ENCODE measurements at places on chromosomes 16 and 17.

DNA sequence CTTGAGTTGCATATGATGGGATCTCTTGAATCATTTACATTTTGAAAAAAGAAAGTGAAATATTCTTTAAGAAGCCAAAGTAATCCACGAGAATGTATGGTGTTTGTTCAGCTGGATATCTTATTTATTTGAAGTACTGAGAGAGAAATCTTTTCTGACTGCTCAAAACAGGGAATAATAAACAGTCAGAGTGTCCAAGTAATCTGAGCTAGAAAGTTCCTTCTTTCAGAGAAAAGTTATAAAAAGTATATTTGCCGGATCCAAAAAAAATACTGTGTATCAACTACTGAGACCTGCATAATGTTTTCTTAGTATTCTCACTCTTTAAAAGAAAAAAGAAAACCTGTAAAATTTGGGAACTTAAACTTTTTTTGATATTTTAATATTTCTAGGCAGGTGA is 350.8 kb downstream of the WWOX start:
- DNase-seq, result no peak

DNA sequence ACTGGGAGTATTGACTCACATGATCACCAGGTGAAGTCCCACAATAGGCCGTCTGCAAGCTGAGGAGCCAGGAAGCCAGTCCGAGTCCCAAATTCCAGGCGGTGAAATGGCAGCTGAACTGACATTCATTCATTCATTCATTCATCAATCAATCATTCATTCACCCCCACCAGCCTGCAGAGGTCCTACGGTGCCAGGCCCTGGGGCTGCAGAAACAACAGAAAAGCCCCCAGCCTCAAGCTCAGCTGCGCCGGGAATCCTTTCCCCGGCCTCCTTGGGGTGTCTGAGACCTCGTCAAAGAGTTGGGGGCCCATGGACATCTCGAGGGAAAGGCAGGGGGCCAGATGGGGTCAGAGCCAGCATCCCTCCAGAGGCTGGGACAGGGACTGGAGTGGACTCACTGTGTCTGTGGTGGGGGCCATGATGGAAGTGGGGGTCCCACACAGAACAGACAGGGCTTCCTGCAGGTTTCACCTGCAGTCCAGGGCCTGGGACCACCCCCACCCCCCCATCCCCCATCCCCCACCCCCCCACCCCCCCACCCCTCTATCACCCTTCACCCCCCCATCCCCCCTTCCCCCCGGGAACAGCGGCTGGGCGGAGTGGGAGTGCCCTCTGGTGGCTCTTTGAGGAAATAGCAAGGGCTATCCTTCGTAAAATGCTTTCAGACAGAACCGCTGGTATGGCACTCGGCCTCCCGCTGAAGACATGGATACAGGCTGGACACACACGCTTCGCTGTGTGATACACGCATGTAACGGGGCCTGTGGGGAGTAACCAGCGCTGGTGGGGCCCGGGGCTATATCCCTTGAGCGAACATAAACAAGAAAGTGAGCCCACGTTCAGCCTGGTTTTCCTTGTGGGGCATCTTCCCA is 8.5 kb upstream of the ZC3H18 start:
- peak; percentile 71 for DNase-seq

- peak; percentile 61 for DNase-seq
Observed at GRCh38 chr17:15999974-16000827, 577 bp downstream of the TTC19 start.

GRCh38 chr17:34051046-34051445 is 204.0 kb upstream of the CCL2 start:
- DNase-seq, result no peak

- no peak for DNase-seq
Observed at GRCh38 chr17:82287868-82288801, 14.6 kb upstream of the CSNK1D start.

DNA sequence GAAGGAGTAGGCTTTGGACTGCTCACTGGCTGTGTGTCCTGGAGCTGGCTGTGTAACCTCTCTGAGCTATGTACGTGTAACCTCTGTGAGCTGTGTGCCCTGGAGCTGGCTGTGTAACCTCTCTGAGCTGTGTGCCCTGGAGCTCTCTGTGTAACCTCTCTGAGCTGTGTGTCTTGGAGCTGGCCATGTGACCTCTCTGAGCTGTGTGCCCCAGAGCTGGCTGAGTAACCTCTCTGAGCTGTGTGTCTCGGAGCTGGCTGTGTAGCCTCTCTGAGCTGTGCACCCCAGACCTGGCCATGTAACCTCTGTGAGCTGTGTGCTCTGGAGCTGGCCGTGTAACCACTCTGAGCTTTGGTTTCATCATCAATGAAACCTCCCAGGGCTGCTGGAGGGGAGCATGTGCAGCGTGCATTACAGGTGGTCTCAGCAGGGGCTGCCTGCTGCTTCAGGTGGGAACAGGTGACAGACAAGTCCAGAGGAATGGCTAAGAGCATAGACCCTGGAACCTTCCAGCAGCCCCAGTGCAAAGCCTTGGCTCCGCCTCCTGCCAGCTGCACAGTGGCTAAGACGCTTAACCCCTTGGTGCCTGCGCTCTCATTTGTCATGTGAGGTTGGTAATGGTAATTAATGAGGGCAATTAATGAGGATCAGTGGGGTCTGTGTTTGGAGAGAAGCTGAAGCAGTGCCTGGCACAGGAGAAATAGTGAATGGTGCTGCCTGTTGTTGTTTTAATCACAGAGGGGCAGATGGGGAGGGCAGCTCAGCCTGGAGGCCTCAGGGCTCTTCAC is 86.7 kb downstream of the KATNIP start:
- DNase-seq, result no peak

DNA sequence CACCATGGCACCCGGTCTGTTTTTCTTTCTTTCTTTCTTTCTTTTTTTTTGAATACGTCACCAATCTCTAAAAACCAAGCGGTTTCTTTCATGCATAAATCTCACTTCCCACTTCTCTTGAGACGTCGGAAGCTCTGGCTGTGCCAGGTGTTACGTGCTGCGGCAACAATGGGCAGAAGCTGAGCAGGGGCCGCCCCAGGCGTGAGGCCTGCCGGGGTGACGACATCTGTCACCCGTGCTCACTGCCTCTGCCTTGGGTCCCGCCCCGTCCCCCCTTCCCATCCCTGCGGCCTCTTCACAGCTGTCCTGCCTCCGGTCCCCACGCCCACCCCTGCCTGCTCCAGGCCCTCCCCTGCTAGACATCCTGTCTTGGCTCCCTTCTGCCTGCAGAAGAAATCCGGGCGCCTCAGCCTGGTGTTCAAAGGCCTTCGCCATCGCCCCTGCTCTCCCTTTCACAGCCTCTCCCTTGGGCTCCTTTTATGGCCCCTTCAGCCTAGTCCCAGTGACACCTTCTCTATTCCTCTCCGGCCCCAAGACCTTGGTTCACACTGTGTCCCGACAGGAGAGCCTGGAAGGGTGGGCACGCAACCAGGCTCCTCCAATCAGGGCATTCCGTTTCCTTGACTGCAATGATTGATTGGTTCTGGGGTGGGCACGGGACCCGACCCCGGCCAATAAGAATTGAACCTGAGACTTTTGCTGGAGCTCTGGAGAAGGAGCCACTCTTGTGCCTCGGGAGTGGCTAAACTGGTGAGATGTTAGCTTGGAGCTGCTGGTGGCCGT is 4.8 kb downstream of the P2RX1 start:
- peak; percentile 88 for DNase-seq

GRCh38 chr17:72338847-72339790 is 218.3 kb downstream of the SOX9 start:
- no peak for DNase-seq

GRCh38 chr16:73025856-73026210 is 22.1 kb downstream of the ZFHX3 start:
- DNase-seq, result no peak

DNA sequence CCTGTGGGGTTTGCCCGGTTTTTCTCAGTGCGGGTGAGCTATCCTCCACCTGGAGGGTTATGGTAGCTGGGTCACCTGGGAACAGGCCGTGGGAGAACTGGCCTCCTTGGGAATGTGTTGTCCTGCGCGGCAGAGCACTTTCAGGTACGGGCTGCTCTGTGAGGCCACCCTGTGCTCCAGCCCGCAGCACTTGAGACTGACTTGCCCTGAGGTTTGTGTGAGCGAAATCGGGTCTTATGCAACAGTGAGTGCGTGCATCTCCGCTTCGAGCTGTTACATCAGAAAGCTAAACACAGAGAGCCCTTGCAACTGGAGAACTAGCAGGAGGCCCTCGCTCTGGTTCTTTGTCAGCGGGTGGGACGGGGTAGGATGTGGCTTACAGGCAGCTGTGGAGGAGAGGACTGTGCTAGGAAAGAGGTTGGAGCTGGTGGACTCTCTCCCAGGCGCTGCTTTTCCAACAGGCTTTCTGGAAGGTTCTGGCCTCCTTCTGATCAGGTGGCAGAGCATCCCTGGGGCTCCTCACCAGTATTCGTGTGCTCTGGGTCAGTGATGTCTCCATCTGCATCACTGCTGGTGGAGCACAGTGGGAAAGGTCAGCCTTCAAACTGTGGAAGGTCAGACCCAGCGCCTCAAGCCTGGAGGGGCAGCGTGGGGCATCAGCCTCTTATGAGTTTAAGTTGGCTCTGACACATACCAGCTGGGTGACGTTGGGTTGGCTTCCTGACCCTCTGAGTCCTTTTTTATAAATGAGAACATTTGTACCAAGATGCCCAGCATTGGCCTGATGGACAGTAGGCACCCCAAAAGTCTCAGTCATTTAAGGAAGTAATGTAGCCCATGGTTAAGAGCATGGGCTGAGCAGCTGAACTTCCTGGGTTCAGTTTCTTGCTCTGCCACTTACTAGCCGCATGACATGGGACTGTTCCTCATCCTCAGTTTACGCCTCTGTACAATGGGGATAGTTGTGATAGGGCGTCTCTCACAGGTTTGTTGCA is 76.3 kb downstream of the KSR1 start:
- DNase-seq, result no peak

GRCh38 chr17:76307966-76308338 is at the start of gene QRICH2:
Gene QRICH2, minus strand, starts transcription at chr17:76308276. Its CDS starts 278 bp downstream, at chr17:76307998.
- DNase-seq, result no peak

GRCh38 chr16:13062219-13062618 is 160.8 kb downstream of the SHISA9 start:
- DNase-seq, result no peak

DNA sequence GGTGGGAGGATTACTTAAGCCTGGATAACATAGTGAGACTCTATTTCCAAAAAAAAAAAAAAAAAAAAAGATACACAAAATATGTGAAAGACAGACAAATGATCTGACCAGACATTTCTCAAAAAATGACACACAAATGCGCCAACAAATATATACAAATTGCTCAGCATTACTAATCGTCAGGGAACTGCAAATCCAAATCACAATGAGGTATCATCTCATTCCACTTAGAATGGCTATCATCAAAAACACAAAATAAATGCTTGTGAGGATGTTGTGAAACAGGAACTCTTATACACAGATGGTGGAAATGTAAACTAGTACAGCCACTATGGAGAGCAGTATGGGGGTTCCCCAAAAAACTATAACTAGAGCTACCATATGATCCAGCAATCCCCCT is 62.4 kb downstream of the STX8 start:
- no peak for DNase-seq

GRCh38 chr17:65556014-65556909 is 5.2 kb downstream of the AXIN2 start:
- peak; percentile 72 for DNase-seq

DNA sequence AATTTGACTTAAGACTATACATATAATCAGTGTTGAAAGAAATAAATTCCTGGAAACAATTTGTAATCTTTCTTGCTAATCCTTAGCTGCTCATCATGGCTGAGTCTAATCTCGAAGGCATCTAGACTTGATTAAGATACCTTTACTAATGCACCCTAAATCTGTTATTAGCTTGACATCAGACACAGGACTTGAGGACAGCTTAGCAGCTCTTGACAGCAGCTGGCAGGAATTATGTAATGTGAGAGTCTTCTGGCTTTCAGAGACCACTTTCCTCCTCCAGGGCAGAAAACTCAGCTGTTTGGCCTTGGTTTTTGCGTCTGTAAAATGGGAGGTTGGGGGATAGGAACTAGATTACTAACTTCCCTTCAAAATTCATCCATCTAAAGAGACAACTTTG is 7.1 kb upstream of the MPP2 start:
- DNase-seq, result no peak

DNA sequence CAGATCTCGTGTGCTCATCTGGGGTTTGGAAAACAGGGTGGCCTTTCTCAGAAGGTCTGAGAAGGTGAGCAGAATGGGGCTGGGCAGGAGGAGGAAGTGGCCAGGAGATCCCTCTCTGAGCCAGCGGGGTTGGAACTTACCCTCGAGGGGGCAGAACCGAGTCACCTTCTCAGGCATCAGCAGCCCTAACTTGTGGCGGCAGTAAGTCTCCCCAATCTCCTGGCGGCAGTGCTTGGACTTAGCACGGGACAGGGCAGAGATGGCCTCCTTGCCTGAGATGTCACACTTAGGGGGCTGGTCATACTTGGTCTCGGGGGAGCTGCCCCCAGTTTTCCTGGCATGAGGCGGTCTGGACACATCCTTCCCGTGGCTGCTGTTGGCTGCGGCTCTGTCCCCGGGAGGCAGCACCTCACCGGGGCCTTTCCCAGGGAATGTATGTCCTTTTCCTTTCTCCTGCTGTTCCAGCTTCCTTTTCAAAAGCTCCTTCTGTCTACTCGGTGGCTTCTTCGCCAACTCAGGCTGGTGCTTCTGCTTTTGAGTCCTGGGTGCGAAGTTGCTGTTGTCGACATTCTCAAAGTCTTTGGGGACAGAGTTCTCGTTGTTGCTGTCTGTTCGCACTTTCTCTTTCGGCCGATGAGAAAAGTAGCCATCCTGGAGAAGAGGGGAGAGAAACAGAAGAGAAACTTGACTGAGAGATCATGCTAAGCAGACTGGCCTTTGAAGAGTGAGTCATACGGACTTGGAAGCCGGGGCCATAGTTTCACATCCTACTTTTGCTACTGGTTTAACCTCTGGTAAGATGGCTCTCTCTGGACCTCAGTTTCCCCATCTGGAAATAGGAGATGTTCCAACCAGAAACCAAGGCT is 211.7 kb downstream of the XYLT1 start:
- DNase-seq, result peak; percentile 82

DNA sequence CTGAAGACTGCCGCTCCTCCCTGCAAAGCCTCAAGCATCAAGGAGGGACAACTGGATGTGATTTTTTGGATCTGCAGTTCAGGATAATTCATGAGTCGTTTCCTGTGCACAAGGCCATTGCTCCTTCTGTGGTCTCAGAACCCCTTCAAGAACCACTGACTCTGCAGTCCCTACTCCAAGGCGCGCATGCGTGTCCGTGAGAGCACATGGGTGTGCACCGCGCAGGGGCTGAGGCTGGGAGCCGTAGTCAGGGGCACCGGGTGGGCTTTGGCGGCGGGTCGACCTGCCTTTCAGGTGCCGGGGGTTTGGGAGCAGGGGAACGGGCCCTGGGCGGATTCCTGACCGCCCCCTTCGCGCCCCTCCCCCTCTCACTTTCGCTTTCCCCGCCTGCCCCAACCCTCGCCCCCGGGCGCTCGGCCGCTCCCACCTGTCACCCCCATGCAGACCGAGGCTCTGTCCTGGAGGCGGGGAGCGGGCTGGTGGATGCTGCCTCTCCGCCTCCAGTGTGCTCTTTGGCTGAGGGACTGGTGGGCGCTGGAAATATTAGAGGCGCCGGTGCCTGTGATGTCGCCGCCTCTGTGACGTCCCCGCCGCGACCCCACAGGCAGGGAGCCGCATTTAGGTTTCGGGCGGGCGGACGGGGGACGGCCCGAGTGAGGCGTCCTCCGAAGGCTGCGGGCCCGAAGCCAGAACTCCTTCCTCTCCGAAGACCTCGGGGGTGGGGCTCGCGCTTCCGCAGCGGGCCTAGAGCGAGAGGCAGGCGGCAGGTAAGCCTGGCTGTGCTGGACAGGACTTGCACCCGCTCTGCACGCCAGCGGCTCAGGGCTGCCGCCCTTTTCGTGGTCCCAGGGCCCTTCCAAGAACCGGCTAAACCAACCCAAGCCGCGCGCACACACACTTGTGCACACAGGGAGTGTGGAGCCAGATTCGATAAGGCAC is at the start of gene SPATA32:
Gene SPATA32, minus strand, starts transcription at position 518 of the 939 bp plus-strand sequence. Its CDS starts 78 bp downstream, at position 440.
- peak; percentile 81 for DNase-seq

Measured in GM10248 (cell line).